Fibroblast of skin of scalp (primary cell): ENCODE measurements at places on chromosomes 12 and 14.
A peak's percentile ranks its signal among the peaks of the same experiment; 100 is the strongest.

DNA sequence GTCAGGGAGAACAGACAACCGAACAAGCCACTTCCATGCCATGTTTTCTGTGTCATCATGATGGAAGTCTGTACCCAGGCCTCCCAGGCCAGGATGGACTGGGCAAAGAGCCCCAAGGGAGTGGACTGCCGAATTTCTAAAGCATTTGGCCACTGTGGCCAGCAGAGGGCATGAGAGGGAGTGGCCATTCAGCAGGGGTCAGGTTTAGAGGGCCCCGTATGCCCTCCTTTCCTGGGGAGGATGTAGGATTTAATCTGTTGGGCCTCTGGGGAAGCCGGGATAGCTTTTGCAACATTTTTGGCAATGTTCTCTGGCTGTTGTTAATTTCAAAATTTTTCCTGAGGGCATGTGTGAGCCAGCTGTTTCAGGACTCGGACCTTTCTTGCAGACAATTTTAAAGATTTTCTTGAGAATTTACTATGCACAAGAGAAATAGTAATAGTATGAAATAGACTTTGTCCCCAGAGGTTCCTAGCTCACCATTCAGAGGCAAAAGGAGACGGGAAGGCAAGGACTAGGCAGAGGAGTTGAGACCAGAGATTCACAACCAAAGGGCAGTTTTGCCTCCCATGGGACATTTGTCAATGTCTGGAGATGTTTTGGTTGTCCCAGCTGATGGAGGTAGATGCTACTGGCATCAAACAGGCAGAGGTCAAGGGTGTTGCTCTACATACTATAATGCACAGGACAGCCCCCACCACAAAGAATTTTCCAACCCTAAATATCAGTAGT, 18.0 kb downstream of the ACACB start:
- DNase-seq: peak; percentile 20

DNA sequence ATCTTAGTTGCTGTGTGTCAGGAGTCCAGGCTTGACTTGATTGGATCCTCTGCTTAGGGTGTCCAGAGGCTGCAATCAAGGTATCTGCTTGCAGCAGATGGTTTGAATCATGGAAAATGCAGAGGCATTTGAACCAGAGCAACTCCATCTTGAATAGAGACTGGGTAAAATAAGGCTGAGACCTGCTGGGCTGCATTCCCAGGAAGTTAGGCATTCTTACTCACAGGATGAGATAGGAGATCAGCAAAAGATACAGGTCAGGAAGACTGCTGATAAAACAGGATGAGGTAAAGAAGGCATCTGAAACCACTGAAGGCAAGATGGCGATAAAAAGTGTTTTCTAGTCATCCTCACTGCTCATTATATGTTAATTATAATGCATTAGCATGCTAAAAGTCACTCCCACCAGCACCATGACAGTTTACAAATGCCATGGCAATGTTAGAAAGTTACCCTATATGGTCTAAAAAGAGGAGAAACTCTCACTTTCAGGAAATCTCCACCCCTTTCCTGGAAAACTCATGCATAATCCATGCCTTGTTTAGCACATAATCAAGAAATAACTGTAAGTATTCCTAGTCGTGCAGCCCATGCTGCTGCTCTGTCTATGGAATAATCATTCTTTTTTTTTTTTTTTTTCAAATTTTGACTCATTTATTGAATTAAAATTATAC, 218.3 kb upstream of the CPNE8 start:
- no peak for DNase-seq

DNA sequence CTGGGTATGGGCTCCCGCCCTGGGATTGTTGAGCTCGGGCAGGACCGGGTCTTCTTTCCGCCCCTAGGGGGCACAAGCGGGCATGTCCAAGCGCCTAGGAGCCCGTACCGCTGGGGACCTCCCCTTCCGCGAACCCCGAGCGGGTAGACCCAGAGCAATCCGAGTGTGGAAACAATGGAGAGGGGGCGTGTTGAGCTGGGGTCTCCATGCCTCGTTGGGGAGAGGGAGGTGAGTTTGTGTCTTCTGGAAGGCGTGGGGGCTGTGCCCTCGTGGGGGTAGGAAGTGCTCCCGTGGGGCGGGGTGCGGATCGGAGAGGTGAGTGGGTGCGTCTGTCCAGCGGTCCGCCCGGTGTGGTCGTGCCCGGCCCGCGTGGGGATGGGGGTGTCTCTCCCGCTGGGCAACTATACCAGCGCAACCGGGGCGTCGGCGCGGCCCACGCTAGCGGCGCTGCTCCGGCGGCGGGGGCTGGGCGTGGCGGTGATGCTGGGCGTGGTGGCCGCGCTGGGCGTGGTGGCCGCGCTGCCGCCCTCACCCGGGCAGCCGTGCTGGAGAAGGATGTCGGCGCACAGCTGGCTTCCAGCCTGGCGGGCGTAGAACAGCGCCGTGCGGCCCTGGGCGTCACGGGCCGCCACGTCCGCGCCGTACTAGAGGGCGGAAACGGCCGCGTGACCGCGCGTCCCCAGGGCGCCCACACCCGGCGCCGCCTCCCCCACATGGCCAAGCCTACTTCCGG, 12.2 kb downstream of the AGAP2 start:
- DNase-seq: peak; percentile 90

GRCh38 chr12:28253161-28253641, 62.9 kb downstream of the CCDC91 start:
- peak; percentile 37 for DNase-seq

- peak; percentile 87 for DNase-seq
Measured at GRCh38 chr12:111636209-111636945, 37.3 kb upstream of the ATXN2 start.

GRCh38 chr12:94126067-94126466, 22.3 kb upstream of the PLXNC1 start:
- no peak for DNase-seq

GRCh38 chr12:8466241-8466640, 10.5 kb downstream of the CLEC6A start:
- no peak for DNase-seq

DNA sequence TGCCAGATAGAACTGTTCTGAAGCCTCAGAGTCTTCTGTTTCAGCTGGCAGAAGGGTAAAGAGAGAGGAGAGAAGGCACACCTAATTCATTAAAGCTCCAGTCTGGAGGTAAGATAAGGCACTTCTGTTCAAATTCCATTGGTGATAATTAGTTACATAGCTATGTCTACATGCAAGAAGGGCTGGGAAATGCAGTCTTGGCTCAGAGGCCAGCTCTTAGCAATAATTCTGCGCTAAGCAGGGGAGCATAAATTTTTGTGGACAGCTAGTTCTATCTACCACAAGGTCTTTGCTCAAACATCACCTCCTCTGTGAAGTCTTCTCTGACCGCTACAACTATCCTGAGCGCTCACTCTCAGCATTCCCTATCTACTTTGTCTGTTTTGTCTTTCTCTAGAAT, 14.3 kb upstream of the E2F7 start:
- no peak for DNase-seq

- no peak for DNase-seq
Measured at GRCh38 chr12:102479099-102479885, 1.1 kb downstream of the IGF1 start.

GRCh38 chr12:65827342-65827741, 3.1 kb downstream of the HMGA2 start:
- no peak for DNase-seq

DNA sequence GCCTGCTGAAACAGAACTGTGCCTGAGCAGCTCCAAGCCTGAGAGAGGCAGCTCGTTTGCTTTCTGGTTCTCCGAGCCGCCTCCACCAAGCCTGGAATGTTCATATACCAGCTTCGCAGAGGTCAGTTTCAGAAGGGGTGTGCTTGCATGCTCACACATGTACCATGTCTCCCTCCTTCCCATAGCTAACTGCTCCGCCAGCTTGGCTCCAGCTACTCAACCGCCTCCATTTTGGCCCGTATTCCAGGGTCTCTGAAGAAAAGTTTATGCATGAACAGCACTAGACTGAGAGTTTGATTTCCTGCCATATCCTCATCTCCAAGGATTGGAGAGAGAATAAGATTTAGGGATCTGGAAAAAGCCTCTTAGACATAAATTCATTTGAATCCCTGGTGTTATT, 103.7 kb downstream of the SMOC1 start:
- no peak for DNase-seq

DNA sequence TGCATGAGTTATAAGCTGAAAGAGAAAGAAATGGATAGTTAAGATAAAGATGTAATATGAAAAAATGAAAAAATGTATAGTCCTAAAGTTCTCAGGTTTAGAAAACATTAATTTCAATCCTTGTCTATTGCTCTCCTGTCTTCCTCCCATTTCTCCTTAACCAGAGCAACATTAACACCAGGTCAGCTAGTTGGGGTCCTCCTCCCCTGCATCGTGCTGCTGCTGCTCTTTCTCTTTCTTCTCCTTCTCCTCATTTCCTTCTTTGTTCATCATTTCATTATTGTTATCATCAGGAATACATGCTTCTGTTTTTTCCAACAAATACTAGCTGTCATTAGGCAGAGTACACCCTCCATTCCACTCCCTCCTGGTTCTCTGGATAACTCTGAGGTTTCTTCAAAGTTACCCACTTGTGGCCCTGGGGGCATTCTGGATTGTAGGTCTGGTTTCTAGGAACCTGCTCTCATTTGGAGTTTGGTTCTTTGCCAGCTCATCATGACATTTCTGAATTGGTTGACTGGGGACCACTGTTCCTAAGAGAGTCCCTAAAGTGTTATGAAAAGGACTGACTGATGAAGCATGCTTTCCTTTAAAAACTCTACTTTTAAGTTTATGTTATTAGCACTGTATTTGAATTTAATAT, 17.0 kb downstream of the ACSS3 start:
- DNase-seq: no peak

GRCh38 chr14:72182708-72183432, 250.6 kb downstream of the RGS6 start:
- DNase-seq: no peak

- DNase-seq: peak; percentile 34
Measured at GRCh38 chr12:22856178-22856577, 231.2 kb downstream of the ETNK1 start.

DNA sequence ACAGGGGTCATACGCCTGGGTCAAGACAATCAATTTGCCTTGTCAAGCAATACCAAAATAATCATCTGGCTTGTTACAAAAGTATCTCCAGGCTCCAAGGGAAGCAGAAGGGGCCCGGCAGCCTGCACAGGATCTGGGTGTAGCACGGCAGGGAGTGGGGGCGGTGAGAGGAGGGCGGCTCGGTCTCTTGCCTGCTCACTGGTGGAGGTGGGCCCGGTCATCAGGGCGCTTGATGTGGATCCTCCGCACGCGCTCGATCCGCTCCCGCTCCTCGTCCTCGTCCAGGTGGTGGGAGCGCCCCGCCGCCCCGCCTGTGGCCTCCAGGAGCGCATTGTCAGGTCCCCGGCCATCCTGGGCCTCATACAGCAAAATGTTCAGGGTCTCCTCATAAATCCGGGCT, 25.7 kb downstream of the KCTD10 start:
- no peak for DNase-seq

DNA sequence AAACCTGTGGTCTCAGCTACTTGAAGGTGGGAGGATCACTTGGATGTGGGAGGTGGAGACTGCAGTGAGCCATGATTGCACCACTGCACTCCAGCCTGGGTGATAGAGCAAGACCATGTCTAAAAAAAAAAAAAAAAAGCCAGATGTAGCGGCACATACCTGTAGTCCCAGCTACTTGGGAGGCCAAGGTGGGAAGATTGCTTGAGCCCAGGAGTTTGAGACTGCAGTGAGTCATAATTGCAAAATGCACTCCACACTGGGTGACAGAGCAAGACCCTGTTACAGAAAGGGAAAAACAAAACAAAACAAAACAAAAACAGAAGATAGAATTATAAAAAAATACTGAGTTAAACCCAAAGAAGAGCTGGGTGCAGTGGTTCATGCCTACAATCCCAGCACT, 29.1 kb upstream of the APOF start:
- no peak for DNase-seq

- no peak for DNase-seq
Measured at GRCh38 chr14:90626550-90626949, 189.7 kb downstream of the TTC7B start.

DNA sequence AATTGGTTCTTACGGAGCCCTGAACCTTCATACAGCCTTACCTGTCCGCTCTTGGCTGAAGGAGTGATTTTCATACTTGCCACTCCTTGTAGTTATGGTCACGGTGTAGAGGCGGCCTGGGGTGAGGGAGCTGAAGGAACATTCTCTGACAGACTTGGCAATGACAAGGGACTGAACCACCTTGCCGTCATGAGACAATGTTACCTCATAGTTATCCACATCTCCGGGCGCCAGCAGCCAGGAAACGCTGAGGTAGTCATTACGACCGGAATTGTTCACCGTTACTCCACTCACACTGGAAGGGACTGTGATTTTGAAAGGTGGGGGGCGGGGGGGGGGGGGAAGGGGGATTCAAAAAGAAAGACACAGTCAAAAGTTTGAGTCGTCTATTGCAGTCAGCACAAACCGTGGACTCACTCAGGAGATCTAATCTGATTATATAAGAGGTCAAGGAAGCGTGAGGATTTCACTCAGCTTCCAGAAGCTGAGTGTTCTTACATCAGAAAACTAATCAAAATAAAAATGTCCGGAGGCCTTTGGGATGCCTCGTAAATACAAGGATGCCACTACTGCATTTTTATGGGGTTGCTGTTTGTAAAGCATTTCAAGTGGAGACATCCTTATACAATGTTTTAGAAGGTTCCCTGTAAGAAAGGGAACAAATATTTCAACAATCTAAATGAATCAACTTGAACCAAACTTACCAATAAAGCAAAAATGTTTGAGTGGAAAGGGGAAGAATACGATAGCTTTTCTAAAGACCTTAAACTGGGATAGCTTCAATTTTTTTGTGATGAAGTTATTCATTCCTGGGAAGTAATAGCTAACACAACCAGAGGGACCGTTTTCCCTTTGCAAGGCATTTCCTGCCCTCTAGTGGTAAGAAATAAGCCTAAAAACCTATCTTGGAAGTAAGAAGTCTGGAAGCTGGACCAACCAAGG, 60.6 kb downstream of the PTPRB start:
- DNase-seq: peak; percentile 88

- DNase-seq: no peak
Measured at GRCh38 chr14:89407856-89408255, 9.2 kb downstream of the FOXN3 start.

GRCh38 chr14:69999261-69999674, 120.1 kb downstream of the SMOC1 start:
- peak; percentile 34 for DNase-seq
